ENCODE measurements at places on chromosomes 16 and 17.

GRCh38 chr17:5260542-5260941 lies 21.5 kb upstream of the RABEP1 start:
- DNase-seq: no peak

GRCh38 chr17:73968680-73969079 lies 234.8 kb upstream of the RPL38 start:
- no peak for DNase-seq

- no peak for DNase-seq
Observed at GRCh38 chr17:30422171-30422570, 43.4 kb downstream of the CPD start.

DNA sequence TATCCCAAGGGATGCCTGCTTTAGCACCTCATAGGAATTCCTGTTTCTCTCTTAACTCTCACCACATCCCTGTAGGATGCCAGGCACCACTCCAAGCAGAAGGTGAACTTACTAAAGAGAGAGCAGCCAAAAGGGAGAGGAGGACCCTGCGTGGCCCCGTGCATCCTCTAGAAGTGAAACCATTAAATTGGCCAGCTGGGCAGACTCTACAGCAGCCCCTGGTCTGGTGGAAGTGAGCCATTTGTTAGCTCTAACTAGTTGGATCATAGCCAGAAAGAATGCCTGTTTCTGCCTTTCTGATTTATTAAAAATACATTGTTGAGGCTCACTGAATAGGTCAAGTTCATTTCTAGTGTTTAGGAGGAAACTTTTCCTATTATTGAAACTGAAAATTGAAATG lies 22.3 kb downstream of the TMEM11 start:
- no peak for DNase-seq

GRCh38 chr16:86512860-86513470 lies 2.6 kb downstream of the FOXF1 start:
- DNase-seq: no peak

DNA sequence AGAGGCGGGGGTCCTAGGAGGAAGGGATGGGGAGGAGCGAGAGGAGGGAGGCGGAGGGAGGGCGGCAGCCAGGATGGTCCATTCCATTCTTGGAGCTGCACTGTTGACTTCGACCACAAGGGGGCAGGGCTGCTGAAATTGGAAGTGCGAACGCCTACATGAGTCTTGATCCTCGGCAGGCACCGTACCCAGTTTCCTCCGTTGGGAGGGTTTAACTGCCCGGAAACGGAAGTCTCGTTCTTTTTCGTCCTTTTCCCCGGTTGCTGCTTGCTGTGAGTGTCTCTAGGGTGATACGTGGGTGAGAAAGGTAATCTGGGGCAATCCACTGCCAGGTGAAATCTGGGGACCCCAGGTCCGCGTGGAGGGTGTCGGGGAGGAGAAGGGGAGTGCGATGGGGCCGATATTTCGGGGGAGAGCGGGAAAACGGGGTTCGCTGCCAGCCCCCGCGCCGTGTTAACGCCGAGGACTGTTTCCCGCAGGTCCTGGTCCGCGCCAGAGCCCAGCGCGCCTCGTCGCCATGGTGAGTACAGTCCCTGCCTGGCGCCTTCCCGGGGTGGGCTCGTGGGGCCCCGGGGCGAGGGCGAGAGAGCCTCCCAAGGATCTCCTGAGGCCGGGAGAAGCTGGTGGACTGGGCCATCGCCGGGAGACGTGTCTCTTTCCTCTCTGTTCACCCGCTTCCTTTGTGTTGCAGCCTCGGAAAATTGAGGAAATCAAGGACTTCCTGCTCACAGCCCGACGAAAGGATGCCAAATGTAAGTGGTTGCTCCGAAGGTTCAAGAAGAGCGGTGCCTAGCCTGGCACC lies at the start of gene RPL38:
RPL38 (plus strand) TSS at position 240 of the 802 bp plus-strand sequence; CDS start at position 518, 278 bp downstream.
- DNase-seq: peak; percentile 30

All from cerebellar nuclear complex (tissue), 1 donor.